Fibroblast of lung (primary cell): ENCODE measurements at places on chromosomes 5 and 9. TPM values are rescaled to one million over a fixed set of nuclear protein-coding genes. Genes with fewer than 3 reads are reported as not detected.

GRCh38 chr5:164560216-164560615 lies 1054.8 kb downstream of the MAT2B start:
- no peak for DNase-seq

DNA sequence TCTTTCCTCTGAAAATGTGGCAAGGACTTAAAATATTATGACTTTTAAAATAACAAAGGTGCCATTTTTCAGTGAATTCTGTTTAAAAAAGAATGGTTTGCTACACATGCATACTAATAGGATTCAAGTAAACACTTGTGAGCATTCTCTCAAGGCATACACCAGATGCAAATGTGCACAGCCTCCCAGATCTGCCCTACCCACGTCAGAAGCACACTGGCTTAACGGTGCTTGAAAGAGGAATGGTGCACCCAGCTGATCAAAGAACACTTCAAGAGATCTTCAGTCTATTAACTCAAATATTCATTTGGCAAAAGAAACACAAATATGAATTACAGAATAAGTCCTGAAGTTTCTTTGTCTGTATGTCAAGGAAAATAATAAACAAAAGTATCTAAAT lies 15.8 kb downstream of the GABRB2 start:
- DNase-seq: no peak

DNA sequence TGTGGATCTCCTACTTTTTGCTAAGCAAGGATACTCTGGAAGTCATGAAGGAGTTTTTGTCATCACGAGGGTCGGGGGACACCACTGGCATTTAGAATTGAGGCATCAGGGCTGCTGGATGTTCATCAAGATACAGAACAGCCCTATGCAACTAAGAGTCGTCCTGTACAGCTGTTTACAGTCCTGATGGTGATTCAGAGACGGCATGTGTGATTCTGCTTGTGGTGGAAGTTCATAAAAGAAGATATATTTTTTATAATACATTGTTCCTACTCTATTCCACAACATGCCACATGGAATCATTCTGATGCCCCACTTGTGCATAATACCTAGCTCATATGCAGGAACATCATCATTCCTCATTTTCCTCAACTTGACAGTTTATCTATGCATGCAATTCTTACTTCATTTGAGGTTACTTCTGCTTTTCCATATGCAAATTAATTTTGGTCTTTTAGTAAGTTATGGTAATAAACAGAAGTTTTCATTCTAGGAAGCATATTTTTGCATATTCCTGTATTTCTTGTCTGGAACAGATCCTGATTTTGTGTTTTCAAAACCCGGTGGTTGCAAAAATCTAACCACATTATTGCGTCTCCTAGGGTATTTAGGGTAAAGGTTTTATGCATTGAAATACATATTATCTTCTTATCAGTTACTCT lies 155.2 kb downstream of the ARHGEF28 start:
- DNase-seq: no peak

- DNase-seq: no peak
These were observed 161.1 kb downstream of the TARS1 start for GRCh38 chr5:33601881-33602280.

DNA sequence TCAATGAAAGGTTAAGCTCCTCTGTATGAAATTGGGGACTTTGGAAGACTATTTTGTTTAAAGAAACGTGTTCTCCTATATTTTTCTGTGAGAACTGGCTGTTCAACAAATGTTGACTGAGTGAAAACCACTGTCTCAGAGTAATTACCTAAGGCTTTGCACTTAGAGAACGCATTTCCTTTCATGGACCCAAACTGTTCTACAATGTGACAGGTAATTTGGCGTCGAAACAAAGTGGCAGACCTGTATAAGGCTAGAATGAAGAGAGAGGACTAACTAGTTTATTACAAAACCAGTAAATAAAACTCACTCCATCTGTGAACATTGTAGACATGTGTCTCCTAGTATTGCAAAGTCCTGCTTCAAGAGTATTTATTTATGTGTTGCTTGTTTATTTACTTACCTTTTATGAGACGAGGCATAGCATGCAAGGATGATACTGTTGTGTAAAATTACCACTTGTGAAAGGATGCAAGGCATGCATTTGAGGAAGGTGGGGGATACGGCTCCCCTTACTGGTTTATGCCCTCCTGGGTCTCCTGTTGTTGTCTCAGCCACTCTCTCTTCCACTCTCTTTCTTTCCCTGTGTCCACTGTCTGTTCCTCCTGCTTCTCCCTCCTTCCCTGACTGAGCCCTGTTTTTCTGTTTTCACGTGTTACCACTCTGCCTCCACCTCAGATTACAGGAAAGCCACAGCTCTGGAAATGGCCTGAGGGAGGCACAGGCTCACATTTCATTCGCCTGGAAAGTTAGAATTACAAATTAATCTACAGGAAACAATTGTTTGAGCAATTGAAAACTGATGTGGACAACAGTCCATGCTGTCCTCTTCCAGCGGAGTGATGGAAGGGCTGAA lies 444.0 kb upstream of the ZNF608 start:
- DNase-seq: no peak

DNA sequence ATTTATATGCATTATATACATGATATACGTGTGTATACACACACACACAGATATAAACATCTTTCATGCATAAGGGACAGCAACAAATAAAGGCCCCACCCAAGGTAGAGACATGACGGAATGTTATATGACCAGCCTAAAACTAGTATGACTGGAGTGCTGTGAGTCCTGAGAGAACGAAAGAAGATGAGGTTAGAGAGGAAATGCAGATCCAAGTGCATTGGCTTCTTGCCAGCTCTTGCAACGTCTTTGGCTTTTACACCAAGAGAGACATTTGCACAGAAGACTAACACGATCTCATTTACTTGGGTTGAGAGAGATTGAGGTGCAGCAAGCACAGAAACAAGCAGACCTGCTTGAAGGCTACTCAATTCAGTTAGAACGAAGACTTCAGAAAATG lies 23.0 kb downstream of the CDH10 start:
- peak; percentile 23 for DNase-seq

DNA sequence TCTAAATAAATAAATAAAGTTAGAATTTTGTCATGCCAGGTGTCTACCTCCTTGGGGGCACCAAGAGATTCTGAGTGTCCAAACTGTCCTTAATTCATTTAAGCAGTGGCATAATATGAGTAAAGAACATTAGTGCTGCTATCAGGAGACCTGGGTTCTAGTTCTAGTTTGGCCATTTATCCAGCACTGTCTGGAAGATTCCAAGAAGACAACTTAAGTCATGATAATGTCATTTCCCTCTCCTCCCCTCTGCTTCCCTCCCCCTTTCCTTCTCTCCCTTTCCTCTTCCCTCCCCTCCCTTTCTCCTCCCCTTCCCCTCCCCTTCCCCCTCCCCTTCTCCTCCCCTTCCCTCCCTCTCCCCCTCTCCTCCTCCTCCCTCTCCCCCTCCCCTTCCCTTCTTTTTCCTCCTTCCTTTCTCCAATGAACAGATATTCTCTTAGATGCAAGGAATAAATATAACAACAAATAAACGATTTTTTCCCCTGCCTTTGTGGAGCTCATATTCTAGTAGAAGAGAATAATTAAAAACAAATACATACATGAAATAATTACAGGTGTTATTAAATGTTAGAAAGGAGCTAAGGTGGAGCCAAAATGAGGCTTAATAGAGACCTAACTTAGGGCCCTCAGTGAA lies 90.8 kb downstream of the NMUR2 start:
- DNase-seq: no peak

DNA sequence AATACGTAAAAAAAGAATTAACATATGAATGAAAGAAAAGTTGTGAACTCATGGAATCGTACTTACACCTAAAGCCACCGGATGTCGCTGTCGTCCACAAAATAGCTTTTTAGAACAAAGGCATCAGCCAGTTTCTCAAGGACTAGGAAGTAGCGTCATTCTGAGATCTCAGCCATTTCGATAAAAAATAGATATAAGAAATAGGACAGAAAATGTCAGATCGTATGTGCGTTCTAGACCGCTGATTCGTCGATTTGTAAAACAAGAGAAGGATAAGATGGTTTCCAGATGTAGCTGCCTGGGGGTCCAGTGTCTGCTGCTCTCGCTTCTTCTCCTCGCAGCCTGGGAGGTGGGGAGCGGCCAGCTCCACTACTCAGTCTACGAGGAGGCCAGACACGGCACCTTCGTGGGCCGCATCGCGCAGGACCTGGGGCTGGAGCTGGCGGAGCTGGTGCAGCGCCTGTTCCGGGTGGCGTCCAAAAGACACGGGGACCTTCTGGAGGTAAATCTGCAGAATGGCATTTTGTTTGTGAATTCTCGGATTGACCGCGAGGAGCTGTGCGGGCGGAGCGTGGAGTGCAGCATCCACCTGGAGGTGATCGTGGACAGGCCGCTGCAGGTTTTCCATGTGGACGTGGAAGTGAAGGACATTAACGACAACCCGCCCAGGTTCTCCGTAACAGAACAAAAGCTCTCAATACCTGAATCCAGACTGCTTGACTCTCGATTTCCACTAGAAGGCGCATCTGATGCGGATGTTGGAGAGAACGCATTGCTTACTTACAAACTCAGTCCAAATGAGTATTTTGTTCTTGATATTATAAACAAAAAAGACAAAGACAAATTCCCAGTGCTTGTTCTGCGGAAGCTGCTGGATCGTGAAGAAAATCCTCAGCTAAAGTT lies at the start of gene PCDHA10:
PCDHA10 (plus strand) TSS at position 126 of the 903 bp plus-strand sequence; CDS start at position 278, 152 bp downstream.
- DNase-seq: peak; percentile 2

DNA sequence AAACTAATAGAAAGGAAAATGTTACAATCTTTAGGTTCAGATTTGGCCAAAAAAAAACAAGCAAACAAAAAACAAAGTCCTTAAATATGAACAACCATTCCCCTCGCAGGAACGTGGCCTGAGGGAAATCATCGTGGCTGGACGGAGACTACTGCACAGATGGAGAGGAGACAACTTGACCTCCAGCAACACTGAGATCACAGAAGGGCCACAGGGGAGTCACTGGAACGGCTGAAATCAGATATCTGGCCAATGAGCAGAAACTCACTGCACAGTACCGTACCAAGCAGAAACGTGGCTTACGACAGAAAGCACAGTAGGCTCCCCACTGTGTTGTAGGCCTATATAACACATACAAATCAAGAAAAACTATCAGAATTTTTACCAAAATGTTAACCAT lies 27.7 kb downstream of the CAMSAP1 start:
- no peak for DNase-seq

- no peak for DNase-seq
These were observed 20.7 kb downstream of the PTPN3 start for GRCh38 chr9:109477258-109478050.

GRCh38 chr9:136189394-136190236 lies 15.3 kb downstream of the LHX3 start:
- no peak for DNase-seq

GRCh38 chr9:129253803-129254381 lies 75.8 kb upstream of the IER5L start:
- peak; percentile 27 for DNase-seq

DNA sequence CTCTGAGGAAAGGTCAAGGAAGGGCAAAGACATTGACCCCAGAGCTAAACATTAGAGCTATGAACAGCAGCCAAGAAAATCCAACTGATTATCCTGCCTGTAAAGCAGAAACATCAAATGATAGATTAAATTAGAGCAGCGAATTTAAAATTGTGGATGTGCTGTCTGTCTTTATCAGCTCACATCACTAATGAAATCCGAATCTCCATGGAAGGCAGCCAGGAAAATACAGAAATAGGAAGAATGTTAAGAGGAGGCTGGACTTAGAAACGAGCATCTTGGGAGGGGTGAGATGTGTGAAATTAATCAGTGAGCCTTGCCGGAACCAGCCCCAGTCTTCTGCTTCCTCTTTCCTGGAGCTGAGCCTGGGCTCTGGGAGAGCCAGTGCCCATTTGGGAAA lies 191.0 kb downstream of the PJA2 start:
- DNase-seq: no peak

DNA sequence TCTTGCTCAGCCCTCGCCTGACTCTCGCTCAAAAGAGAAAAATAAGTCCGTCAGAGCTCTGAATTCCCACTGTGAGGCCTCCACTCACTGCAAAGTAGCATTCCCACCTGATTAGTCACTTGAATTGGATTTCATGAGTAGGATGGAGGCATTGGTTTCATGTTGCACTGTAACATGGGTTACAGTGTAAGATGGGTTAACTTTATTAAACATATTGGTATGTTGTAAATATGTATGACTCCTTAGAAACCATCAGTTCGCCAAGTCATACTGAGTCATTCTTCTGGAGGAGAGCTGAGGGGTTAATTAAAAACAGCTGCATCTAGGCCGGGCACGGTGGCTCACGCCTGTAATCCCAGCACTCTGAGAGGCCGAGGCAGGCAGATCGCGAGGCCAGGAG lies 93.8 kb upstream of the BNC2 start:
- peak; percentile 99 for DNase-seq

- no peak for DNase-seq
These were observed 40.6 kb downstream of the EXOC3 start for GRCh38 chr5:483434-484140.

DNA sequence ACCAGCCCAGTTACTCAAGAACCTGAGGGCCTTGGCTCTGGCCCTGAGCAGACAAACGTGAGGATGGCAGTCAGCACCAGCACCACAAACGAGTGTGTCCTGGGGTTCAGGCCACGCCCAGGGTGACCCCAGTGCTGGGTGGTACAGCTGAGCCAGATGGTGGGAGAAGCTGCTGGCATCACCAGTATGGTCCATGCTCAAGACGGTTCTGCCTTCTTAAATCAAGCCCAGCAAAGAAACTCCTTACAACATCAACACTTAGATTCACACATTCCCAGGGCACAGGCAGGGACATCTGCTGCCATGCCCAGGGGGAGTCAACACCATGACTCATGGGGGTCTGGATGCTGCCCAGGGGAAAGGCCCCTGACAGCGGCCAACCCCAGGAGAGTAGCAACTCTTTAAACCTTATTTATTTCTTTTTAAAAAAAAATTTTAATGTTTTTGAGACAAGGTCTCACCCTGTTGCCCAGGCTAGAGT lies 31.3 kb downstream of the IPPK start:
- no peak for DNase-seq

The DBH gene
- polyA plus RNA-seq: not detected in 2 replicates

The PALM2AKAP2 gene
- 3.7 and 7.7 TPM in 2 replicates for polyA plus RNA-seq

The CDH6 gene
- 18.8 and 45.4 TPM in 2 replicates for polyA plus RNA-seq

The CTSL gene
- polyA plus RNA-seq: 487 and 1,013 TPM in 2 replicates

The MXD3 gene
- polyA plus RNA-seq: 1.8 and 3.4 TPM in 2 replicates

The LCN6 gene
- polyA plus RNA-seq: not detected in 2 replicates

The PSD2 gene
- 0.05 TPM in 2 replicates for polyA plus RNA-seq
